ENCODE measurements at places on chromosomes 3 and 15. TPM values are rescaled to one million over a fixed set of nuclear protein-coding genes. Genes with fewer than 3 reads are reported as not detected.

Gene CGNL1
- total RNA-seq = not detected

Gene DNAH12
- total RNA-seq = 0.09 TPM

GRCh38 chr3:121223116-121223515 is 315.1 kb downstream of the STXBP5L start:
- H3K36me3 ChIP-seq = no peaks in the 10 kb centered on the region
- no peak for DNase-seq
- H3K27ac ChIP-seq = no peak overlapping the region
- H3K27me3 ChIP-seq = no peaks in the 10 kb centered on the region
- H3K4me3 ChIP-seq = no peak overlapping the region

DNA sequence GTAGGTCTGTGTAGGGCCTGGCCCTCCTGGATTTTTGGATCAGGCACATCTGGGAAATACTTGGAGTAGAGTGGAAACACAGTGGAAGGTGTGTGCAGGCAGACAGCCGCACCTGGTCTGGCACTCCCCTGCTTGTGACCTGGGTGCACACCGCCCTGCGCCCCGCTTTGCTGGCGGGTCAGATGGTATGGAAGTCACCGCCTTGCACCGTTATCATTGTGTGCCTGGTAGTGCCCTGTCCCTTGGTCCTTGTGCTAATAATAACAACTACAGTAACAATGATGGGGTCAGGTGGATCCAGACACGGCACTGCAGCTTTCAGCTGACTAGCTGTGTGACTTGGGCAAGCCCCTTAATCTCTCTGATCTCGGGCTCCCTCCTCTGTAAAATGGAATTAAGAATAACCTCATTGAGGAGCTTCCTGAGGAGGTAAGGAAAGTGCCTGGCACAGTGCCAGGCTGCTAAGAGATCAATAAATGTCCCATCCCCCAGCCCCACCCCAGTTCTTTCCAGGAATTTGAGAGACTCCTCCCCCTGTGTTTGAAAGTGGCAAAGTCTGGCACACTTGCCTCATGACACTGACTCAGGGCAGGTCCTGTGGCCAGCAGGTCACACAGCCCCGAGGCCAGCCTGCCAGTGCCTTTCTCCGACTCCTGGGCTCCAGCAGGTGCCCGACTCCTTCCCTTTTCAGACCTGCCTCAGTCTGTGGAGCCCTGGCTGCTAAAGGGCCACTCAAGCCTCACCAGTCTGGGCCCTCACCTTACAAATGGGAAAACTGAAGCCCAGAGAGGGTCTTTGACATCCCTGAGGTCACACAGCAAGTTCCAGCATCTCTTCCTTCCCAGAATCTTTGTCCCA is 9.8 kb downstream of the ISG20 start:
- H3K4me1 ChIP-seq = peaks cover 86% of the 10 kb centered on the region
- H3K4me3 ChIP-seq = no peak overlapping the region
- no peaks in the 10 kb centered on the region for H3K27me3 ChIP-seq
- H3K27ac ChIP-seq = no peak overlapping the region
- peaks cover 27% of the 10 kb centered on the region for H3K36me3 ChIP-seq

DNA sequence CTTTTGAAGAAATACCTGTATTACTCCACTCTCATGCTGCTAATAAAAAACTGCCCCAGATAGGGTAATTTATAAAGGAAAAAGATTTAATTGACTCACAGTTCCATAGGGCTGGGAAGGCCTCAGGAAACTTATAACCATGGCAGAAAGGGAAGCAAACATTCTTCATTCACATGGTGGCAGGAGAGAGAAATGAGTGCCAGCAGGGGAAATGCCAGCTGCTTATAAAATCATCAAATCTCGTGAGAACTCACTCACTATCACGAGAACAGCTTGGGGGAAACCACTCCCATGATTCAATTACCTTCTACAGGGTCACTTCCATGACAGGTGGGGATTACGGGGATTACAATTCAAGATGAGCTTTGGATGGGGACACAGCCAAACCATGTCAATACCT is 18.7 kb downstream of the MFSD1 start:
- no peaks in the 10 kb centered on the region for H3K27me3 ChIP-seq
- DNase-seq = no peak
- no peak overlapping the region for H3K4me3 ChIP-seq
- peaks cover 33% of the 10 kb centered on the region for H3K36me3 ChIP-seq
- no peaks in the 10 kb centered on the region for H3K4me1 ChIP-seq
- H3K27ac ChIP-seq = no peak overlapping the region

DNA sequence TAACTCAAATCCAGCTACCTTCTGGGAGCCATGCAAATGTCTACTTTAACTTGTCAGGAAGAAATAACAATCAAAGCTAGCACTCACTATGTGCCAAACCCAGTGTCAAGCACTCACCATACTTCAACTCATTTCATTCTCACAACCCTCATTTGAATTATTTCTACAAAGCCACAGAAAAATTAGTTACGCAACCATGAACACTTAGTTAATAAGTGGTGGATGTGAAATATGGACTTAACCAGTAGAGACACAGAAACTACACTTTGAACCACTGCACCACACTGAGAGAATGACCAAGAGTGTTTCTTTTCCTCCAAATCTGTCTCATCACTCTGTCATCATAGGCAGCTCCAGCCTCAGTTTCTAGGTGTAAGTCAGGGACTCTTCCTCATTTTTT is 91.0 kb upstream of the MBNL1 start:
- H3K4me1 ChIP-seq = peaks cover 26% of the 10 kb centered on the region
- H3K27me3 ChIP-seq = no peaks in the 10 kb centered on the region
- no peak overlapping the region for H3K27ac ChIP-seq
